ENCODE measurements at places on chromosomes 2 and 18. TPM values are rescaled to one million over a fixed set of nuclear protein-coding genes. Genes with fewer than 3 reads are reported as not detected.
A peak's percentile ranks its signal among the peaks of the same experiment; 100 is the strongest.

- DNase-seq, result no peak
Observed at GRCh38 chr2:10161961-10162441, 39.5 kb downstream of the RRM2 start.

- no peak for DNase-seq
Observed at GRCh38 chr2:73449404-73449803, 63.8 kb downstream of the ALMS1 start.

DNA sequence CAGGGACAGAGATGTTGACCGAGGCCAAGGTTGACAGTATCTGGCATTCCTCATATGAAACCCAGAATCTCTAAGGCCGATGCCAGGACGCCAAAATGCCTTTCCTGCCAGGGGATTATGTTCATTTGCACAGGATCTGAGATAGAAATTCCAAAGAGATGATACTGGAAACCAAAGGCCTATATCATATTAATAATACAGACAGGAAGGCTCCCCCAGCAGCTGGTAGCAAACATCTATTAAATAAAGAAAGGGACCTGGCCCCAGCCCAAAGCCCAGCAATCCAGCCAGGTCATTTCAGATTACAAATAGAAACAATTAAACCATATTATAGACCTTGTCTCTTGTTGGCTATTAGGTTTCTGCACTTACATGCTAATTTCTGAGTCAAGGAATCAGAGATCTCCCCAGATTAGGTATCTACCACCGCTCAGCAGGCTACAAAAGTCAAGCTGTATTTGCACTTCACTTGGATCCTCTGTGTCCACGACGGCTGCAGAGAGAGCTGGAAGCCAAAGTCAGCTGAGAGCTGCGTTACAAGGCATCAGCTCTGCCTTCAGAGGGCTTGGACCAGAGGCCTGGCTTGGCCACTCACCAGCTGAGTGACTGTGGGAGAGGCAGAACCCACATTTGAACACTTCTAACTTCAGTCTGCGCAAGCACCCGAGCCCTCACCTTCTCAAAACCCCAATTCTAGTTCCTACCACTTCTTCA lies 269.3 kb upstream of the SIX2 start:
- no peak for DNase-seq

GRCh38 chr2:226383461-226383860 lies 416.2 kb downstream of the IRS1 start:
- DNase-seq, result no peak

LIMS4 gene
- total RNA-seq, result not detected

- DNase-seq, result no peak
Observed at GRCh38 chr2:121090088-121090715, 194.8 kb downstream of the TFCP2L1 start.

STON1 gene
- total RNA-seq, result 116 TPM

SRD5A2 gene
- not detected for total RNA-seq

COLEC11 gene
- total RNA-seq, result 4.5 TPM

AQP12B gene
- total RNA-seq, result not detected

GRCh38 chr18:8988260-8988871 lies 114.1 kb upstream of the NDUFV2 start:
- DNase-seq, result peak; percentile 59

DNA sequence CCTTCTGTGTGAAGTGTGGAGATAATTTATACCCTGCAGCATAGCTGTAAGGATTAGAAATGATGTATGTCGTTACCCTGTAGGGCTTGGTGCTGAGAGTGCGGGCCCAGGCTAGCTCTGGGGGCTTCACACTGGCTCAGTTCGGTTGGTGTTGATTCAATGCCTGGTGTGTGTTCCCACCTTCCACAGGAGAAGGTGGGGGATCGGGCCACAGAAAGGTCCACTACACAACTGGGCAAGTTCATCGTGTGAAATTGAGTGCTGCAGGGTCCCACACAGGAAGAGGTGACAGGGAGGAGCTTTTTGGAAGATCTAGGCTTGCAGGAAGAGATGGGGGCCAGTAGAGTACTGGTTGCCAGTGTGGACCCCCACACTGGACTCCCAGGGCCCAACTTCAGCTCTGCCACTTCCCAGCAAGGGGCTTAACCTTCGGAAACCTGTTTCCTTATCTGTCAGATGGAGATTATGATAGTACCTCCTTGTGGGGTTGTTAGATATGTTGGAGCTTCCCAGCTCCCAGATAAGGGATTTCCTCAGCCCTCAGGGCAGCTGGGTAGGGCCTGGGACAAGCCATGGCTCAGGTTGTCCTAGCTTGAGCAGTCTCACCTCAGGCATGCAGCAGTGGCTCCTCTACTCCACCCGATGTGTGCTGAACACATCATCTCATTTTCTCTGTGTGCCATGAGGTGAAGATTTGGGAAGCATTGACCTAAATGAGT lies 71.5 kb downstream of the TMEM247 start:
- DNase-seq, result no peak

CXXC1 gene
- total RNA-seq, result 195 TPM

GNLY gene
- total RNA-seq, result not detected

- no peak for DNase-seq
Observed at GRCh38 chr2:21052044-21052443, 8.2 kb upstream of the APOB start.

KHK gene
- 18.2 TPM for total RNA-seq

CLEC4F gene
- total RNA-seq, result not detected

DNA sequence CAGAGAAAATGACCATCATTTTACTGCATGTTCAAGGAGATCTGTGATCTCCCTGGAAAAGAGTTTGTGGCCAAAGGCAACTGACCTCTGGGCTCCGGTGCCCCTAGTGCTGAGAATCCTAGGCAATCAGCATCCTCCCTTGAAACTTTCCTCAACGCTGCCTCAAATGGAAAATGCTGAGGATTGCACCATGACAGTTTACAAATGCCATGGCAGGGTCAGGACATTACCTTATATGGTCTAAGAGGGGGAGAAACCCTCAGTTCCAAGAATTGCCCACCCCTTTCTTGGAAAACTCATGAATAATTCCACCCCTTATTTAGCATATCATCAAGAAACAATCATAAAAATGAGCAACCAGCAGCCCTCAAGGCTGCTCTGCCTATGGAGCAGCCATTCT lies 48.3 kb downstream of the ALPK2 start:
- no peak for DNase-seq
